ENCODE measurements at places on chromosomes 7 and 10.

- DNase-seq = no peak
These were observed 177.9 kb downstream of the RPS24 start for GRCh38 chr10:78211561-78212051.

DNA sequence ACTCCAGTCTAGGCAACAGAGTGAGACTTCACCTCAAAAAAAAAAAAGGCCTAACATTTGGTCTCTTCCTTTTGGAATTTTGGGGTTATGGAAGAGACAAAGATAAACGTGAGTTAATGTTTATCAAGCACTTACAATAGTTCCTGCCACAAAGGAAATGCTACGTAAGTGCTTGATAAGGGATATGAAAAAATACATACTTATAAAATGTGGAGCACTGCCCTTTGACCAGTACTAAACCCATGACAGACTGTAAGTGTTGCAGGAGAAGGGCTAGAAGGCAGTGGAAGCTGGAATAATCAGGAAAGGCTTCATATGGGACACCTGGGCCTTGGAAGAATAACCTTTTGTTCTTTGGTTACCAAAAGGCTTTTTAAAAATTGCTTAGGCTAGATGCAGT is 25.5 kb downstream of the TMEM248 start:
- no peak for DNase-seq

GRCh38 chr7:86958380-86958779 is 101.1 kb downstream of the ELAPOR2 start:
- no peak for DNase-seq

GRCh38 chr10:78772486-78772885 is 296.3 kb upstream of the ZMIZ1 start:
- DNase-seq = no peak

- no peak for DNase-seq
These were observed 55.9 kb downstream of the KCNMA1 start for GRCh38 chr10:77581738-77582137.

GRCh38 chr10:81866753-81867152 is 8.2 kb upstream of the NRG3 start:
- DNase-seq = no peak

DNA sequence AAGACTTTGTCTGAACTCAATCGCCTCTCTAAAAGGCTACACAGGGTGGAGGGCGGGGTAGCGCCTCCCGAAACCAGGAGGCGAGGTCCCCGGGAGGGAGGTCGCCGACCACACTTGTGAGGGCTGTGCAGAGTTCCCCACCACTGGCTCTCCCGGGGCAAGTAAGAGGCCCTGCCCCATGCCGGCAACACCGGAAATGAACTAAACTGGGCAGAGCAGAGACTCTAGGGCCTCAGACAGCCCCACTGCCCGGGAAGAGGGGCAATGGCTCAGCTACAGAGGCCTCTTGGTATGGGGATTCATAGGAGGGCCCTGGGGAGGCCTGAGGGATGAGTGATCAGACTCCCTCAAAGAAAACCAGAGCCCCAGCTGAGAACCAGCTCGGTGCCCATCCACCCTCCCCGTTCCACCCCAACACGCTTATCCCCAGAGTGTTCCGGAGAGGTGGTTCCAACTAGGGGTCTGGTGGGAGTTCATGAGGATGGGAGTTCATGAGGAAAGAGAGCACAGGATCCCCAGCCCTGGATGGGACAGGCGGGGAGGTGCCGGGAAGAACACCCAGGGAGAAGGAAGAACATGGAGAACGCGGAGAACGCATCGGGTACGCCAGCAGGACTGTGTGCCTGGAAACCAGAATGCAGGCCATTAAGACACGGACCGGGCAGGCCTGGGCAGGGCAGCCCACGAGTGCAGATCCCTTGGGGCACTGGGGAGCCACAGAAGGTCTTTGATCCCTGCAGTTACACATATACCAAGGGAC is 89.4 kb upstream of the MYL10 start:
- DNase-seq = no peak

- DNase-seq = peak; percentile 60
These were observed 20.0 kb downstream of the KCNK18 start for GRCh38 chr10:117217196-117217761.

DNA sequence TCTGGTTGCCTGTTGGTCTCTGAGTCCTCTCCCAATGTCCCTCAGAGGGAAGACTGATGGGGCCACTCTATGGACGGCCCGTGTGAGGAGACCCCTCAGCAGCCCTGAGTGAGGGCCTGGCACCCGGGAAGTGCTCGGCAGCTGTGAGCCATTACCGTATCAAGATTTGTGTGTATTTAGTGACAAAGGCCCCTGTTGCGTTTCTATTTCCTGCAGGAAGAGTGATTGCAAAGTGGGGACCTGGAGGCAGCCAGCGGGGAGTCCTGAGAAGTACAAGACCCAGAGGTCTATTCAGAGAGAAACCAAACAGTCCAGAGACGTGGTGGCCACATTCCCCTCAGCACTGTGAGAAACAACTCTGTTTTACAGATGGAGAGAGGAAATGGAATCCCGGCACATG is 51.1 kb upstream of the CHST15 start:
- DNase-seq = no peak

GRCh38 chr10:126384269-126384873 is 3.9 kb downstream of the ADAM12 start:
- DNase-seq = no peak

DNA sequence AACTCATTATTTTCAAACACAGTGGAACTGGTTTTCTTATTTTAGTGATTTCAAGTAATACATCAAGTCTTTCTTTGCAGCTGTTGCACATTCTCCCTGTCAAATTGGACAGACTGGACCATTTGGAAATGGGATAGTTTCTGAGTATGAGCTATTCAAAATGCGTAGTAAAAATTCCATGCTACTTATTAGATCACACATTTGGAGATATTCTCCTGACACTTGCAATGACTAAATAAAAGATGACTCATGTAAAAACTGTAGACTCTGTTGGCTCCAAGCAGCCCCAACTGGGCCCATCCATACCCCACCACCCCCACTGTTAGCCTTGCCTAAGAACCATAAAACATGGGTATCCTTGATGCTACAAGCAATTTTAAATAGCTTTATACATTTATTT is 25.9 kb upstream of the BICC1 start:
- DNase-seq = no peak

GRCh38 chr10:110017052-110017451 is 9.3 kb downstream of the ADD3 start:
- no peak for DNase-seq

DNA sequence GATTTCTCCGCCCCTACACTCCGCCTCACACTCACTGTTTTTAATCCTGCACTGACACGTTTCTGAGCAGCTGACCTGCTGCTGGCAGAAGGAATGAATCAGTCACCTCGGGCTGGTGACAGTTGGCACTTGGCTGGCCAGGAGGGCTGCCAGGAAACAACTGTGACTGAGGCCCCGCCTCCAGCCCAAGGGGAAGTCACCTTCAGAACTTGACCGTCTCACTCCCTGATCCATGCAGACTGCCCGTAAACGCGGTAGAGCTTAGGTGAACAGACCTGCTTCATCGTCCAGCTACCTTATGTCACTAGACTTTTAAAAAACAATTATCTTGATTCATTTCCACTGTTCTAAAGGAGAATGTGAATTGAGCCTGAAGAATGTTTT is 107.5 kb downstream of the DOCK1 start:
- no peak for DNase-seq

- no peak for DNase-seq
These were observed 235.2 kb upstream of the ZWINT start for GRCh38 chr10:56596257-56596656.

Data from GM13976 (cell line).